ENCODE measurements at places on chromosomes 11 and 22. TPM values are rescaled to one million over a fixed set of nuclear protein-coding genes. Genes with fewer than 3 reads are reported as not detected.

Gene PLAAT2
- not detected for total RNA-seq

Gene OR52H1
- total RNA-seq, result not detected

Gene MOV10L1
- total RNA-seq, result not detected

Gene FOSL1
- total RNA-seq, result 67.3 TPM

Gene SLC29A2
- total RNA-seq, result not detected

Gene NAV2
- total RNA-seq, result 6.9 TPM

Gene TBC1D22A
- 15.0 TPM for total RNA-seq

Gene HBB
- total RNA-seq, result not detected

Gene SLC15A3
- not detected for total RNA-seq

Gene OR2AG2
- not detected for total RNA-seq

- no peak for DNase-seq
Observed at GRCh38 chr11:131375421-131375820, 5.0 kb downstream of the NTM start.

DNA sequence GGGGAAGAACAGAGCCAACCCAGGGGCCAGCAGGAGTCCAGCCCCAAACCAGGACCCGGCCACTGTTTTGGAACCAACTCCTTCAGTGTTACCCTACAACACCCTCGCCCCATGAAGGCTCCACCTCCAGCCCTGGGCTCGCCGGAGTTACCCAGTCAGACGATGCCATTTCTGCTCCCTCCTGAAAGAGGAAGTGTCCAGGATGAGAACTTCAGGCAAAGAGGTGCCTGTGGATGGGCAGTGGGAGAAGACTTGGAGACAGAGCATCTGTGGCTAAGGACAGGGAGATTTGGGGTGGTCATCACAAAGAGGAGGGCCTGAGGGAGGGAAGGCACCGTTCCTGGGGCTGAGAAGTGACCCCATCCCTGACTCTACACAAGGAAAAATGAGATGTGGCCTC, 14.0 kb downstream of the APOBEC3B start:
- DNase-seq, result no peak

- no peak for DNase-seq
Observed at GRCh38 chr11:93216511-93217101, 18.8 kb upstream of the SLC36A4 start.

DNA sequence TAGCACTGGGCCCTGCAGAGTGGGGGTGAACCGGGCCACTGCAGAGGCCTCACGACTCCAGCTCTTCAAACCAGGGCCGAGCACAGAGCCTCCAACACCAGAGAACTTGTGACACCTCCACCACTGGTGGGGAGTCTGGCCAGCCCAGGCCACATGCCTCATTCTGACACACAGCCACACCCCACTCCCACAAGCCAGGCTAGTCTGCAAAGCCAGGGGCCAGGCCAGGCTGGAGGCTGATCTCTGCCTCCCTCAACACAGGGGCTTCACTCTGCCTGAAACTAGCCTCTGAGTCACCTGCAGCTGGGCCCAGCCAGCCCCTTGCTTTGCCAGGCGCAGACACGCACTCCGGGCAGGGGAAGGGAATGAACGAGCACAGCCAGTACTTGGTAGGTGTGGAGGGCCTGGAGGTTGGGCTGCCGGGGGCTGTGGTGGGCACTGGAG, 102.9 kb downstream of the MED15 start:
- no peak for DNase-seq

GRCh38 chr22:38489561-38490145, 16.5 kb downstream of the DDX17 start:
- DNase-seq, result no peak

GRCh38 chr22:27612115-27612514, 189.4 kb downstream of the MN1 start:
- no peak for DNase-seq

- no peak for DNase-seq
Observed at GRCh38 chr11:128898580-128899344, 7.6 kb downstream of the KCNJ5 start.

GRCh38 chr11:35683728-35684339, 21.3 kb downstream of the TRIM44 start:
- no peak for DNase-seq

DNA sequence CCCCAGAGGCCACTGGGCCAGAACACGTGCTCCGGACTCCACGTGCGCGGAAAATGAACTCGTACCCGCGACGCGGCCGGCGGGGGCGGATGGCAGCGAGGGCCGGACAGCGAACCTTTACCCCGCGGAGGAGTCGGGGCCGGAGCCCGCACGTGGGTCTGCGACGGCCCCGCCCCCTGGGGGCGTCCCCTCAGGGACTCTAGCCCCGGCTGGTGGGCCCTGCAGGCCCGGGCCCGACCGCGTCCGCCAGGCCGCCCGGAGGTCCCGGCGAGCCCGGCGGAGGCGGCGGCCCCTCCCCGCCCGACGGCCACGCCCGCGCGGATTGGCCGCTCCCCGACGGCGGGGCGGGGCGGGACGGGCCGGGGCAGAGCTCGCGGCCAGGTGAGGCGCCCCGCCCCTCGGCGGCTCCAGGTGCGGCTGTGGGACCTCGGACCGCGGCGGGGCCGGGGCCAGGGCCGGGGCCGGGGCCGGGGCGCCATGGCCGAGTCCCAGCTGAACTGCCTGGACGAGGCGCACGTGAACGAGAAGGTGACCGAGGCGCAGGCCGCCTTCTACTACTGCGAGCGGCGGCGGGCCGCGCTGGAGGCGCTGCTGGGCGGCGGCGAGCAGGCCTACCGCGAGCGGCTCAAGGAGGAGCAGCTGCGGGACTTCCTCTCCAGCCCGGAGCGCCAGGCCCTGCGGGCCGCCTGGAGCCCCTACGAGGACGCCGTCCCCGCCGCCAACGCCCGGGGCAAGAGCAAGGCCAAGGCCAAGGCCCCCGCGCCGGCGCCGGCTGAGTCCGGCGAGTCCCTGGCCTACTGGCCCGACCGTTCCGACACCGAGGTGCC, at the start of gene FAM83F:
Gene FAM83F (plus strand): TSS at position 389 of the 827 bp plus-strand sequence. CDS start 89 bp downstream, at position 478.
- no peak for DNase-seq

- DNase-seq, result peak; percentile 85
Observed at GRCh38 chr11:59849129-59849528, 3.8 kb upstream of the CBLIF start.

DNA sequence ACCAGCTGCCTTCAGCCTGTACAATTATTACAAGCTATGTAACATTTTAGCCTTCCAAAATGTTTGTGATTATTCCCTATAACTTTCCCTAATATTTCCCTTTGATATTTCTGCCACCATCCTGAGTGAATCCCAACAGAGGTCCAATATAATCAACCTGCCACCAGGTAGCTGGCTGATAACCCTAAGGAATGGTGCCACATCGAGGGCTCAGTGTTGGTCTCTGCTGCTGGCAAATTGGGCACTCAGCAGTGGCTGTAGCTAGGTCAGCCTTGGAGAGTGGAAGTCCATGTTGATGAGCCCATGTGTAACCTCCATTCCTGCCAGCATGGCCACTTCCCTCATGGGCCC, 121.2 kb downstream of the ZNF280B start:
- DNase-seq, result no peak

GRCh38 chr11:70360211-70360610, 38.1 kb upstream of the CTTN start:
- DNase-seq, result no peak

DNA sequence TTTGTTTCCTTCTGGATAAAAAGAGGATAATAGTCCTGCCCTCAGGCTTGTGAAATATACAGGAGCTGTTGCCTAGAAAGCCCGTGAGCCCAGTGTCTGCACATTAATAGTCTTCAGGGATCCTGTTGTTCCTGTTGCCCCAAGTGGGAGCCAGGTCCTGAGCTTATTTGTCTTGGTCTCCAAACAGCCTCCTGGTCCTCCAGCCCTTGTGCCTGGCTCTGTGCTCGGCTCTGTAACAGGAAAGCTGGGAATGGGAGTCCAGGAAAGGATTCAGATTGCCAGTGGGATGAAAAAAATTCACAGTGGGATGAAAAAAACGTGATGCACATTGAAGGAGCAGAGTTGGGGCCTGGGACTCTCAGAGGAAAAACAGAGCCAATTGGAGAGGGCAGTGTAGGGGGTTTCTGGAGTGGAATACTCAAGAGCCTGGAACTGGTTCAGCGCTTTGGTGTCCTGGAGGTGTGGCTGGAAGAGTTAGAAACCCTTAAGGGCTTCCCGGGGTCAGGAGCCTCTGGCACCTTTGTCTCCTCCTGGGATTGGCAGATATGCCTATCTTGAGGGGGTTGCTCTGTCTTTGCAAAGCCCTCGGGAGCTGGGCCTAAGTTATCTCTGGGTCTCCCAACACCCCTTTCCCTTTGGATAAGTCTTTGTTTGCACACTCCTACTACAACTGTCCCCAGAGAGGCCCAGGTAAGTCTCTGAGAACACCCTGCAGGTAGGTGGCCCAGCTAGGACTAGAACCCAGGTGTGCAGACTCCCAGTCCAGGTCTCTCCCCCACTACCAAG, 2.3 kb upstream of the INPPL1 start:
- no peak for DNase-seq

- DNase-seq, result no peak
Observed at GRCh38 chr11:98130117-98130625, 890.6 kb upstream of the CNTN5 start.

- DNase-seq, result no peak
Observed at GRCh38 chr22:25208743-25209505, 9.3 kb downstream of the CRYBB3 start.

DNA sequence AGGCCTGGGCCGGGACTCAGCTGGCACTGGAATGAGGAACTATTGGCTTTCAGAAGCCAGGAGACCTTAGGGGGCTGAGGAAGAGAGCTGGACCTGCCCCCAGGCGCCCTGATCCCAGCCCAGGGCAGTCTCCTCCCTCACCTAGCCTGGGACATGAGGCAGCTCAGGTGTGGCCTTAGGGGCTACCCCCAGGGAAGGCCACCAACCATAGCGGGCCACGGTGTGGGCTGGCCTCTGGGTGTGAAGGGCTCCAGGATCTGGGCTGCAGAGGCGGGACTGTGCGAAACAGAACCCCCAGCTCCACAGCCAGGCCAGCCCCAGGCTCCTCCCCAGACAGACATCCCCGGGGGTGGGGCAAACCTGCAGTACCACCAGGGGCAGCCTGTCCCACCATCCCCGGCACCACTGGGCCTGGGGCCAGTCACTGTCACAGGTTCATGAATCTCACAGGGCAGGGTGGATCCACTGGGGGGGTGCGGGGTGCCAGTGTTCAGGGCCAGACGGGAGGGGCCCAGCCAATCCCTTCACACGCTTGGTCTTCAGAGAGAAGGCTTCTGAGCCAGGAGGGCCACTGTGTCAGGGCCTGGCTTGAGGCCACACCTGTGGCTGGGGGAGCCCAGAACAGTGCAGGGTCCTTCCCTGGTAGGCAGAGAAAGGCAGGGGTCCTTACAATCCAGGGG, 3.5 kb downstream of the PLXNB2 start:
- DNase-seq, result peak; percentile 91

DNA sequence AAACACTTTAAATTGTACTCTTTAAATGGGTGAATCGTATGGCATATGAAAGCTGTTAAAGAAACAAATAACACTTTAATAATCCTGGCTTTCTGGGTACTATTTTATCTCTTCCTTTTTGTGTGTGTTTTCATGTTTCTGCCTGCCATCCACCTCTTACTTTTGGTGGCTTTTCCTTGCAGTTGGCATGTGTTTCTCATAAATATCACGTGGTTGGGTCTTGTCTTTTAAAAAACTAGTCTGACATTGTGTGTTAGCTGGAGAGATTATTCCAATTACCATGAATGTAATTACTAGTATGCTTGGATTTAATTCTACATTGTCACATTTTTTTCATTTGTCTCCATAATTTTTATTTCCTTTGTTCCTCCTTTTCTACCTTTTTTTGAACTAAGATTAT, 262.9 kb upstream of the B3GAT1 start:
- DNase-seq, result no peak

DNA sequence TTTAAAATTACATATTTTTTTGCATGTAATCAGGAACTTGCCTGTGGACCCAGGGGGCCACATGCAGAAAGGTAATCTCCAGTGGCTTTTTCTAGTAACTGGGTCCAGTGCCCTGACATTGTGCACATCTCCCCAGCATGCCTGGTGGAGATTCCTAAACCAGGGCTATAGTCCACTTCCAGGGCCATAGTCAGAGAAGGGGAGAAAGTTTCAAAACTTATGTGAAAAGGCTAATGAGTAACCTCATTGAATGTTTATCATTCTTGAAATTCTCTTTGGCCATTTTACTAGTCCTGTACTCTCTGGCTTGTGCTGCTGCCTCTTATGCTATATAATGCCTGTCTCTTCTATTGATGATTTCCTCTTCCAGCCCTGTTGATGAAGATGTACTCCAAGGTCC, 47.8 kb downstream of the BARX2 start:
- no peak for DNase-seq

- DNase-seq, result no peak
Observed at GRCh38 chr11:130051082-130051481, 18.6 kb upstream of the APLP2 start.

DNA sequence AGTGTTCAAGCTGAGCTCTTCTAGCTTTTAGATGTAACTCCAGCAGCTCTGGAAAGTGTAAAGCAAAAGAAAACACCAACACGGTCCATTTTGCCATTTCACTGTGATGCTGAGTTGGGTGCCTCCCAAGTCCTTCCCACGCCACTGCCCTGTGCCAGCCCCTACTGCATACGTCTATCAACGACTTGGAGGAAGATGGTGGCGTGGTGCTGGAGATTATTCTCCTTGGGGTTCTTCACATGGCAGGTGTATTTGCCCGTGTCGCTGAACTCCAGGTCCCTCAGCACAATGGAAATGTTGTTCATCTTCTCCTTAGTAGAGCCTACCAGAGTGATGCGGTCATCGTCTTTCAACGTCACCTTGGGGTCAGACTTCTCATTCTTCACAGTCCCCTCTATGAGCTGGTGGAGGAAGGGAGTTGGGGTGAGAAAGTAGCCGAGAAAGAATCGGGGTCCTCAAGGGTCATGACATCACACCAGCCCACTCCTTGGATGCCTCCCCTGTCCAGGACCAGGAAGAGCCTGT, 8.9 kb downstream of the SCN4B start:
- DNase-seq, result no peak

DNA sequence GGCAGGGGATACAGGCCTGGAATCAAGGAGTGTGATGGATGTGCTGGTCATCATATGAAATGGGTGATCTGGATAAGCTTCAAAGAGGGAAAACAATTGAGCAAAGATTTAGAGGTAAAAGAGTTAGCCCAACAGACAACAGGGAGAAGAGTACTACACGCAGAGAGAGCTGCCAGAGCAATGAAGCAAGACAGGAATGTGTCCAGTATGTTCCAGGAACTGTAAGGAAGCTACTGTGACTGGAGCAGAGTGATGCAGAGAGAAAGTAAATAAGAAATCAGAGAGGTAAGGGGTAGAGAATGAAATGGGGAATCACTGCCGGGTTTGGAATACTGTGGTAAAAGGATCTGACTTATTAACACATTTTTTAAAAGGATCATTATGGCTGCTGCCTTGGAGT, 255.1 kb downstream of the DCDC1 start:
- DNase-seq, result no peak

Measured in Caki2 (cell line).